ENCODE measurements at places on chromosomes 3 and 15.
A peak's percentile ranks its signal among the peaks of the same experiment; 100 is the strongest.

DNA sequence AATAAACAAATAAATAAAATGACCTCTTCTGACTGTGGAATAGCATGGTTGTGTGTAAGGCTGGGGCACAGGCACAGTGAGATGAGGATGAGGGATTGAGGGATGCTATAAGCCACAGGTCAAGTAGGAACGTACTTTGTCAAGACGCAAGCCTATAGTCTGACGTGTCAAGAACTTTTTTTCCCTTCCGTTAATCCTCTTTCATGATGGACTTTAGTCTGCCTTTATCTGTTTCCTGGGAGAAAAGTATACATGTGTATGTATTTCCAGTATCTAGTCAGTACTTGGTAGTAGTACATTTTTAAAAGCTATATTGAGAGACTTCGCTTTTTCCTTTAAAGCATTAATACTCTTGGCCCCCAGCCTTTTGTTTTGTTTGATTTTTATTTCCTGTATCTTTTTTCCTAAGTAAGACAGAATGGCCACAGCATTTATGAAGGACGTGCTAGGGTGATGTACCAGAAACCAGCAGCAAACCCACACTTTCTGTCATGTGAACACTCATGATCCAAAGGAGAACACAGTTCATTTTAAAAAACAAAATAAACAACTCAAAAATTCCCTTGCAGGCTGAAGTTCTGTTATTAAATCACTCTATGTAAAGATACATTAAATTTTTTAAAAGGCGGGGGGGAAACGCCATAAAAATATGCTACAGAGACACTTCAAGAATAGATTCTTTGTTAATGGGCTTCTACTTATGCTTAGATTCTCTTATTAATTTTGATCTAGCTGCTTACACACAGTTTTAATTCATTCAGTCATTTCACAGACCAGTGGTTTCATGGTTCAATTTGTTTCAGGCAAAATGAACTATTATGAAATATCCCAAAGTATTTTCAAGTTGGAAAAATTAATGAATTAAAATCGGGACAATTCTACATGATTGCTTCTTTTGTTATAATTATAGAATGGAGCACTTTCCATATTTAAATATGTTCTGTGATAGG lies 114.7 kb downstream of the SNRK start:
- no peak for DNase-seq

GRCh38 chr3:169661361-169662131 lies 2.0 kb downstream of the MECOM start:
- no peak for DNase-seq

DNA sequence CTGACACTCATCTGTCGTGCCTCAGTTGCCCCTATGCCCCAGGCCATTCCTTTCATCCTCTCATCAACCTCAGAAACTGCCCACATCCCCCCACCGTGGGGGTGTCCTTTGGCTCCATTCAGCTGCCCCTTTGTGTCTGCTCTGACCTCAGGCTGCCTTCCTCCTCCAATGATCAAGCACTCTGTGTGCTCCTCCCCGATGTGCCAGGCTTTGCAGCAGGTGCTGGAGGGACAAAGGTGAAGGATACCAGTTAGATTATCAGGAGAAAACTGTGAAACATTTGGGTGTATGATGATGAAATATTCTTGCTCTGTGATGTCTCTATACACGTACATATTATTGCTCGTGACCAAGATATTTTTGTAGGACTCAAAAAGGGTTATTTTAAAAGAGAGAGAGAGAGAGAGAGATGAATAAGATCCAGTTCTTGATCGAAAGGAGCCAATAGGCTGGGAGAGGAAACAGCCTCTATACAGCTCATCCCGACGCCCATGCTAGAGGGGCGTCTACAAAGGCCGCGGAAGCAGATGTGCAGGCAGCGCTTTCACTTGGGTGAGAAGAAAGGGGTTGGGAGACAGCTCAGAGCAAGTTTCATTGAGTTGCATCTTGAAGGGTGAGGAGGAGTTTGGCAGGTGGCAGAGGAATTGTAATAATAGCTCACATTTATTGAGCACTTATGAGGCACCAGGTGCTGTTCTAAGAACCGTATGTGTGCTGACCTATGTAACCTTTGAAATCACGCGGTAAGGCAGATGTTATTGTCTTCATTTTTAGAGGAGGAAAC lies 28.3 kb upstream of the ADCY5 start:
- DNase-seq, result no peak

DNA sequence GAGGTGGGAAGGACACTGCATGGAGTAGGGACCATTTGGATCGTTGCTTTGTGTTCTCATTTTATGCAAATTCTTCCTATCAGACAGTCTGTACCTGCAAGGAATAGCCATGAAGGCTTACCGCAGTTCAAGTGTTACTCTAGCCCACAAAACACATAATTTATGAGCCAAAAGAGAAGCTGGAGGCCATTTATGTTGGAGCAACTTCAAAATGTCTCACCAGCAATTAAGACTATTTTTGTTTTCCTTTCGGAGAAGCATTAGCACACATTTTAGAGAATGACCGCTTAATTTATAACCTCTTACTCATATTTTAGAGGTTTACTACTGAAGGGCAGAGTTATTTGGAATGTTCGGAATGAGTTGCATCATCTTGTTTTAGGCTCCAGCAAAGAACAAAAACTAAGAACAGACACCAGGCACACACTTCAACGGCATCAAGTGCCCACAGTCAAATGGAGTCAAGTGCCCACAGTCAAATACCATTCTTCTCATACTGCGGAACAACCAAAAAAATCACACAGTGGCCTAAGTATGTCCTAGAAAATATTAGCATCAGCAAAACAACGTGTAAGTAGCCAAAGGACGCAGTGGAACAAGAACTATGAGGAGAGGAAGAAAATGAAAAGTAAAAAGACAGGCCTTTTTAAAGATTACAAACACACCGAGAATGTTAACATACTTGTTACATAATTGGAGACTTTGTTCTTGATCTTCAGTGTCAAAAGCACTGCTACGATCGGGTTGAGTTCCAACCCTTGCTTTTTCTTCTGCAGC lies 17.5 kb upstream of the GOLGA8J start:
- peak; percentile 84 for DNase-seq

- peak; percentile 53 for DNase-seq
Measured at GRCh38 chr3:126711121-126711760, 7.2 kb downstream of the CHCHD6 start.

- no peak for DNase-seq
Measured at GRCh38 chr3:40690749-40691451, 166.1 kb downstream of the ZNF621 start.

GRCh38 chr3:112973325-112974177 lies 1.4 kb downstream of the CD200R1 start:
- no peak for DNase-seq

GRCh38 chr15:39721893-39722292 lies 60.7 kb downstream of the FSIP1 start:
- no peak for DNase-seq

GRCh38 chr3:50625231-50626182 lies 8.6 kb downstream of the MAPKAPK3 start:
- DNase-seq, result no peak

DNA sequence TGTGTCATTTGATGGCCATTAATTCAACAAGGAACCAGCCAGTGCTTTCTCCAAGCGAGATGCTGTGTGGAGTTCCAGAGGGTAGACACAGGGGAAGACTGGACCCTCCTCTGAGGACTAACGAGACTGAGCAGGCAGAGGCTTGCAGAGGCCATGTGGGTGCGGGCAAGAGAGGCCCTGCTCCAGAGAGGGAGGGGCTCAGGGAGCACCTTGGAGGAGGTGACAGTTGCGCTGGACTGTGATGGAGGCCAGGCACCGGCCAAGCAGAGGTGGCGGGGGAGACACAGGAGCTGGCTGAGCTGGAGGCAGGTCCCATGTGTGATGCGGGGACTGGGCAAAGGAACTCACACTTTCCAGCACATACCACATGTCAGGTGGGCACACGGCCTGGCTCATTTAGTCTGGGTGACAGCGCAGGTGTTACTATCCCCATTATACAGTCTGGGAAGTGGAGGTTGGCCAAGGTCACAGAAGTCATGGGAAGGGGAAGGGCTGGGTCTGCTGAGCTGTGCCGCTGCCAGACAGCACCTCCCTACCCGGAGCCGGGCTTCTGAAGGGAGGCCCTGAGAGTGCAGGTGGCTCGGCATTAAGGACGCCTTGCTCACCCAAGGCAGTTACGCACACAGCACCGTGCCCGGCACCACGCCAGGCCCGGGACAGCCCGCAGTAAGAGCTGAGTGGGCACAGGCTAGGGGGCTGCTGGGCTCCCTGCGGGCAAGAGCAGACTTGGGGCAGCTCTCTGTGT lies 3.7 kb downstream of the MELTF start:
- DNase-seq, result no peak

- no peak for DNase-seq
Measured at GRCh38 chr15:35465783-35466182, 80.2 kb downstream of the DPH6 start.

- no peak for DNase-seq
Measured at GRCh38 chr3:126542340-126543241, 16.1 kb downstream of the C3orf22 start.

DNA sequence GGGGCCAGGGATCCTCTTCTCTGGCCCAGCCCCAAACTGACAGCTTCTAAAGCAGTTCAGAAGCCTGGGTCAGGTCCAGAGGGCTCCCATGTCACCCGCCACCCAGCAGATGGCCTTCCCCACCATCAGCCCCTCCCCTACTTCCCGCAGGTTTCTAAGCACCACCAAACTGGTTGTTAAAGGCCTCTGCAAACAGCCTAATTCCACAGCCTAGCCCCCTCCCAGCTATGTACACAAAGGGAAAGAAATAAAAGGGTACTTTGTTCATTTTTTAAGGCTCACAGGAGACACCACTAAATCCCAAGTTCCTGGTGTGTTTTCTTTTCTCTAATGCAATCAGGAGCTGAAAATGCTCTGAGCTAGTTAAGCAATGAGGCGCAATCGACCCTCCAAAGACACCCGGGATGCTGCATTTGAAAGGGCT lies 30.6 kb downstream of the PLCH1 start:
- DNase-seq, result no peak

DNA sequence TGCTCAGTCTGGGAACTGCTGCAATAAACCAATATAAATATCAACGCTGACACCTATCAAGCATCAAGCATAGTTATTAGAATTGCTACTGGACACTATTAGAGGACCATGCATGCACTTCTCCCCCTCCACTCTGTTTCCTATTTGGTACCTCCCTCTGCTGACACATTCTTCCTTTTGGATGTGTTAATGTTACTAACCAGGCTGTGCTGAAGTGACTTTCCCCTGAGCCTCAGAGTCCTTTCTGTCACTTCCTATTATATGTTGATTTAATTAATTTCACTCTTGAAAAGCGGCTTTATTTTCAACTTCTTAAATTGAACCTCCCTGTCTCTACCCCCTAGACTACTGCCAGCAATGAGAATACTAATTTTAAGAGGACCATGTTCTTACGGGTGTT lies 379.1 kb downstream of the MCTP2 start:
- DNase-seq, result no peak

GRCh38 chr3:172357850-172358754 lies 90.2 kb downstream of the GHSR start:
- no peak for DNase-seq

All from AG04449 (cell line).